NB4 (cell line): ENCODE measurements at places on chromosomes 7 and 10.
A peak's percentile ranks its signal among the peaks of the same experiment; 100 is the strongest.

DNA sequence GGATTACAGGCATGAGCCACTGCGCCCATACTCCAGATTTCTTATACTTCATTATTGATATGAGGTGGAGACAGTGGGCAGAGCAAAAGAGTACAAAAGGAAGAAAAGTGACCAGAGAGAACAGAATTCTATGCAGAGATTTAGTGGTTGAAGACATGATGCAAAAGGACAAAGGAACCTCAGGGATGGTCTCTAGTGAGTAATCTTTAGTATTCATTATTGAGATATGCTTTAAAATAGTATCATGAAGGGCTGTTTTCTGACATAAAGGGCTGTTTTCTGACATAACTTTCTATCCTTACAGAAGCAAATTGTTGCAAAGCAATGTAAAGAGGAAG lies 81.2 kb upstream of the OIT3 start:
- no peak for DNase-seq

- no peak for DNase-seq
Measured at GRCh38 chr10:130914367-130914766, 397.2 kb downstream of the TCERG1L start.

GRCh38 chr10:96299383-96299782 lies 4.9 kb upstream of the DNTT start:
- no peak for DNase-seq

DNA sequence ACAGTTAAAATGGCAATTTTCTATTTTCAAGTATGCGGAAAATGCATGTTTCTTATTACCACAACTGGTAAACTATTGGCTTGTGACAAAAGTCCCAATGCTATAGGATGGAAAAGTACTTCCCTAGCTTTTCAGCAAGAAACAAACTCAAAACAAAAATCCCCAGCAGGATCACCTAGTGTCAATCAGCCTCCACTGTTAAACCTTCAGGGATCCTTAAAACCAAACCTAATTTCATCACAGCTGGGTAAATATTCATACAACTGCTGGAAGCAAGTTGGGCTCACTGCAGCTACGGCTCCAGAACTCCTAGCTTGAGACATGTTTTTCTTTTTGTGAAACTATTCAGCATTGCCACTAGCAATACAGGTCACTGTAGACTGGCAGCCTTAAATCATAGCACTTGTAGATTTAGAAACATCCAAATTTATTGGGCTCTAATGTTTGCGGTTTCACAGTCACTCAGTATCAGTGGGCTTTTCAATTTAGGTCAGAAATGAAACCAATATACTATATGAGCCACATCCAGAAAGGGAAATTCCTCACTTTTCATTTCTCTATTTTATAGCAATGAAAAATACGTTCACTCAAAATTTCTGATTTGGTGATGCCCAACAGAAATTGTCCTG lies 145.2 kb upstream of the ANK3 start:
- no peak for DNase-seq

- no peak for DNase-seq
Measured at GRCh38 chr7:41911792-41912191, 208.9 kb upstream of the INHBA start.

DNA sequence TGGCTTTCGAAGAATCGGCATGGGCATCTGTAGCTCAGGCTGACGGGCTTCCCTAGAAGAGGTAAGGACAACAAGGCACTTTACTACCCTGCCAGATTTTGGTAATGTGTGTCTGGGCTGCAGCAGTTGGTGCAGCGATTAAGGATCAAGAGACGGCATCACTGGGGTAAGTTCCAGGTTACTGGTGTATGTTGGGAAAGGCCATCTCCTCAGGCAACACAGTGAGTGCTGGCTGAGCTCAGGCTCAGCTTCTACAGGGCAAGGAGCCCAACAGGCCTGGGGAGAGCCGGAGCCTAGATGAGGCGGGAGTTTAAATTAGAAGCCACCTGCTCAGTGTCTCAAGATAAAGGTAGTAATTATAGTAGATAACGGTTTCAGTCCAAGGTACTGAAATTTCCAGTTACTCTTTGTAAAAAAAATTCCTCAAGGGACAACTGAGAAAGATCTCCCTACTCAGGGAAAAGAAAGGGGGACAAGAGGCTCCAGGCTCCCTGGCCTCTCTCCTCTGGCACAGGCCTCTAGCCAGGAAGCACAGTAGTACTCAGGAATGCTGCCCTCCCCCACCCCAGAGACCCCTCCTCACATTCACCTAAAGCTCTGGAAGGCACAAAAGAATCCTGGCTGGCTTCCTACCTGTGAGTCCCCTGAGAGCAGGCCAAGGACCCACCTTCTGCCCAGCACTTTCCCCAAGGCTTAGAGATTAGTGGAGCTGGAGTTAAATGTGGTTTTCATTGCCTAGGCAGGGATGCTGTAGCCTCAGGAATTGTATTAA lies 3.9 kb downstream of the CXCL12 start:
- no peak for DNase-seq

DNA sequence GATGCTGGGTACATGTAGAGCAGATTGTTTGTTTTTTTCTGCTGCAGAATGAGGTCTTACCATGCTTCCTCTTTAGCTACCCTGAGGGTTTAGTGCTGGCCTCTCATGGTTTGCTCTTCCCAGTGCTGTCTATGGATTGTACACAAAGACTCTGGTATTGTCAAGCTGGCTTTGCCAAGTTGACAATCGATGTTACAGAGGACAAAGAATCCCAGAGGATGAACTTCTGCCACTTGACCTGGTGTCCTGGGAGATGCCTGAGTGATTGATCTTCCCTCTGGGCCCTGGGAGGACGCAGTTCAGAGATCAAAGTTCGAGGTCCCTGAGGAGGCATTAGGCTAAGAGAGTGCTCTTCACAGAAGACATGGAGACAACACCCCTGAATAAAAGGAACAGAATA lies 865.4 kb downstream of the CCSER2 start:
- no peak for DNase-seq

GRCh38 chr10:88913788-88914187 lies 33.7 kb downstream of the STAMBPL1 start:
- no peak for DNase-seq

DNA sequence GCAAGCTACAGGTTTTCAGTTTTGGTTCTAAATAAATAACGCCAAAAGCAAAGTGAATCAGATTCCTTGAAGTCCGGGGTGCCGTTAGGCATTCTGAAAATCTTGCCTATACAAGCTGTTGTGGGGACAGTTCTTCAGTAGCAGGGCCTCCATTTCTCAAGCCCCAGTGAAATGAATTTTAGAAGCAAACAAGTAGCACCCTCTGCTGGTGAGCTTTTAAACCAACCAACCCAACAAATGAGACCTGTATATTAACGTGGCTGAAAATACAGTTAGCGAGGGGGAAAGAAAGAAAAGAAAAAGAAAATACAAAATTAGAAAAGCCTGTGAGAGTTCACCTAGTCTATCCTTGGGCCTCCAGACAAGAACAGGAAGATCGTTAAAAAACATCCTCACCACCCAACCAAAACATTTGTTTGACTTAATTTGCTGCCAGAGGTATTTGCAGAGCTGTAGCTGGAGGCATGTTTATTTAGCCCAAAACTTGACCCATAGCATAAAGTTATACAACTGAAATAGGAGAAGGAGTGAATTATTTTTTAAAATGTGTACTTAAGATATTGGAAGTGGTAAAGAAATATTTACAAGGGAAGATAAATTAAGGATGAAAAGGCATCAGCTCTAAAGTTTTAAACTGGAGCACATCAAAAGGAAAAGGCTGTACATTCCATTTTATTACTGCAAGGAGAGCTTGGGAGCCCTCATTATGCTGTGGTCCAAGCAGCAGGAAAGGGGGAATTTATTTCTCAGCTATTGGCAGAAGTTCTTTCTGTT lies 98.9 kb downstream of the DYNC1I1 start:
- peak; percentile 65 for DNase-seq

GRCh38 chr10:42988517-42989395 lies 88.1 kb upstream of the RET start:
- peak; percentile 99 for DNase-seq

DNA sequence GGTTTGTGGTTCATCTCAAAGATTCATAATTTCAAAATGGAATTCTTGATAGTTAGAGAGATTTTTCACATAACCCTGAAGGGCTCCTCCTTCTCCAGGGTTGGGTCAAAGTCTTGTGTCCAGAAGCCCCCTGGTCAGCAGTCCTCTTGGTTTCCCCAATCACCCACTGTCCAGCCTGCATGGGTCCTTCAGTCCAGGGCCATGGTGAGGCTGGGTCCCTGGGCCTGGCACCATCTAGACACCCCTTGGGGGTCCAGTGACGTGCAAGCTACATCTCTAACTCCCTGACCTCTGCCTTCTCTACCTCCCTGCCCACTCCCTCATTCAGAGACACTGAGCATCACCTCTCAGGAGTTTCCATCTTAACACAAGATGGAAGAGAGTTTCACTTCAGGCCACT lies 26.1 kb downstream of the ANXA8 start:
- DNase-seq: no peak

DNA sequence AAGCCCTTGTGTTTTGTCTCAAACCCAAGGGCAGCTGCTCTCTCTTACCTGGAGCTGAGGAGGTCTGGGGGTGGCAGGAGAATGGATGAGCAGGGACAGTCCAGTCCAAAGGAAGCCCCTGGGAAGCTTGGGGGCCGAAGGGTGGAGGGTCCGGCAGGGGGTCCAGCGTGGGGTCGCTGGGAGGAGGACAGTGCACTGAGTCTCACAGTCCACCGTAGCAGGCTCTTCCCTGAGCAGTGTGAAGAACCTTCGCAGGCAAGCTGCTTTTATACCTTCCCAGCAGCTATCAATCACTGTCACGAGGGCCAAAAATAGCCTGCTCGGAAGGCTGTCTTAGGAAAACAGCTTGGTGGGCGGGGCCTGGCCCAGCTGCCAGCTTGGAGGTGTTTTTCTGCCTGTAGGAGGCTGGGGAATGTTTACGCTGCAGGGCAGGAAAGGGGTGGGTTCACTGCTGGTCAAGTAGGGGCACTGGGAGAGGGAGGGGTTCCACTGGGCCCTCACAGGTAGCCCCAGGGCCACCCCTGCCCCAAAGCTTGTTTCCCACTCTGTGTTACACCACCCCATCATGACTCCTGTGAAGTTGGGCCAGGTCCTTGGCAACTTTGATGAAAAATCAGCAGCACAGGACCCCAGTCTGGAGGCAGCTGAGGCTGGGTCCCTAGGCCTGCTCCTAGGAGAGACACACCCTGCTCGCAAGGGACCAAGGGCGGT lies at the start of gene DEPP1:
DEPP1 (minus strand) TSS at position 240 of the 711 bp plus-strand sequence. CDS start 779 bp downstream, outside the sequence.
- DNase-seq: no peak

DNA sequence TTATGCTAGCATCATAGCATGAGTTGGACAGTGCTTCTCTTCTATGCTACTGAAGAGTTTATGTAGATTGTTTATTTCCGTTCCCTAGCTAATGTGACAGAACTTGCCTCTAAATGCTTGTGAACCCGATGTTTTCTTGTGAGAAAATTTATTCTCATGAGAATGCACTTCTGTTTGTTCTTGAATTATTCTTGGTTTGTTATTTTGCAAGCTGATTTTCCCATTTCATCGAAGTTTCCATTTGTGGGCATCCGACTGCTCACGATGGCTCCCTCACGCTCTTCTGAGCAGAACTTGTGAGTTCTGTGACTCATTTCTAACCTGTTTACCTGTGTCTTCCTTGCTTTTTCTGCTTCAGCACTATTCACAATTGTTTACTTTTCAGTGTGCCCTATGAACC lies 59.9 kb downstream of the WDFY4 start:
- no peak for DNase-seq

GRCh38 chr7:43847496-43847895 lies 21.8 kb downstream of the MRPS24 start:
- peak; percentile 29 for DNase-seq

- no peak for DNase-seq
Measured at GRCh38 chr7:11831156-11831735, 752 bp downstream of the THSD7A start.

- peak; percentile 60 for DNase-seq
Measured at GRCh38 chr7:4085937-4086691, 596.0 kb upstream of the FOXK1 start.
